GDM1 (cell line): ENCODE measurements at places on chromosomes 2 and 18.
A peak's percentile ranks its signal among the peaks of the same experiment; 100 is the strongest.

GRCh38 chr2:211434773-211435172 lies 878.4 kb downstream of the CPS1 start:
- DNase-seq, result no peak

GRCh38 chr2:1887915-1888314 lies 143.6 kb upstream of the PXDN start:
- DNase-seq, result no peak

DNA sequence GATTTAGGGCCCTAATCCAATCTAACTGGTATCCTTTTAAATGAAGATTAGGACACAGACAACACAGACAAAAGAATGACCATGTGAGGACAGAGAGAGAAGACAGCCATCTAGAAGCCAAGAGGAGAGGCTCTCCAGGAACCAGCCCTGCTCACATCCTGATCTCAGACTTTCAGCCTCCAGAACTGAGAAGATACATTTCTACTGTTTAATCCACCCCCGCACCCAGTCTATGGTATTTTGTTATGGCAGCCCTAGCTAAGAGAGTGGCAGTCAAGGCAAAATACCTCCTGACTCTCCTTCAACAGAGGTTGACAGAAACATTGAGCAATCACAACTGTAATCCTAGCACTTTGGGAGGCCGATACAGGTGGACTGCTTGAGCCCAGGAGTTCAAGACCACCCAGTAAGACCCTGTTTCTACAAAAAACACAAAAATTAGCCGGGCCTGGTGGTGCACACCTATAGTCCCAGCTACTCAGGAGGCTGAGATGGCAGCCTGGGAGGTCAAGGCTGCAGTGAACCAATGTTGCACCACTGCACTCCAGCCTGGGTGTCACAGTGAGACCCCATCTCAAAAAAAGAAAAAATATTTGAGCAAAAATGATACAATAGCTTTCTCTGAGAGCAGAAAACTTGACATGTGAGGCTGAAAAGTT lies 34.7 kb downstream of the WDR33 start:
- DNase-seq, result no peak

DNA sequence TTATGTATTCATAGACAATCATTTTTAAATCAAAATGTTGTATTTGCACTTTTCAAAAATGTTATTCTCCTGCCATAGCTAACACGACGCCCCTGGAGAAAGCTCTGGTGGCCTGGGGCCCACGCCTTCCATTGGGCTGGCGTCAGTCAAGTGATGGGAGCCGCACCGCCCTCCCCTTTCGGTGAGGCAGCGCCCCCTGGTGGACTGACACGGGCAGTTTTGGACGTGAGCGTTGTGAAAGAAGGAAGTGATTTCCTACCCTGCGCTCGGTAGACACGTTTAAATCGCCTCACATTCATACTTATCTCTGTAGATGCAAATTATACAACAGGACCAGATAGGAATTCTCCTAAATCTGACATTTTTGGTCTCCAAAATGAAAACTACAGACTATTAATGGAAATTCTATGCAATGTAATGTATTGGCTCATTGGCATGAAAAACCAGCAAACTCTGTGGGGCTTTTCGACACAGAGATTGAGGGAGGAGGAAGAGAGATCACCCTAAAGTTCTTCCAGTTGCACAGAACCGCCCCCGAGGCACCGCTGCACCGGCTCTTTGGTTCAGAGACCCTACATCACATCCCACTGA lies 326.2 kb upstream of the SOX11 start:
- peak; percentile 48 for DNase-seq

DNA sequence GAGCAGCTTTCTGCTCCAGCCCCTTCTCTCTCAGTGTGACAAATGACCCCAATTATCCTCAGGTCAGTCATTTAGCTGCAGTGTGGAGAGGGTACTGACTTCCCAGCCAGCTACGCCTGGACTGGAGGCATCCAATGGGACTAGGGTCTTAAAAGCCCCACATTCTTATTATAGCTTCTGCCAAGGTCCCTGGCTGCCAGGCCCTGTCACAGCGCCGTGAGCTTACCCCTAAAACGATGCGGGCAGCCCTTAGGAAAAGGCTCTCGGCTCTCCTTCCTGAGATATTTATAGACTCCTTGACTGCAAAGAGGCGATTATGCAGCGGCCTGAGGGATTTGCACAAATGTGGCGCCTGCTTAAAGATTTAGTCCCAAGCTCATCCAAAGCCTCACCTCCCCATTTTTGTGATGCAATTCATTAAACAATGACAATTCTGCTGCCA lies 69.2 kb upstream of the EDAR start:
- no peak for DNase-seq

- no peak for DNase-seq
These were observed 216.9 kb downstream of the BCL11A start for GRCh38 chr2:60336442-60337141.

- no peak for DNase-seq
These were observed 99.5 kb downstream of the SLC4A3 start for GRCh38 chr2:219726916-219727315.

GRCh38 chr18:61935362-61935761 lies 42.6 kb upstream of the RNF152 start:
- DNase-seq, result no peak

DNA sequence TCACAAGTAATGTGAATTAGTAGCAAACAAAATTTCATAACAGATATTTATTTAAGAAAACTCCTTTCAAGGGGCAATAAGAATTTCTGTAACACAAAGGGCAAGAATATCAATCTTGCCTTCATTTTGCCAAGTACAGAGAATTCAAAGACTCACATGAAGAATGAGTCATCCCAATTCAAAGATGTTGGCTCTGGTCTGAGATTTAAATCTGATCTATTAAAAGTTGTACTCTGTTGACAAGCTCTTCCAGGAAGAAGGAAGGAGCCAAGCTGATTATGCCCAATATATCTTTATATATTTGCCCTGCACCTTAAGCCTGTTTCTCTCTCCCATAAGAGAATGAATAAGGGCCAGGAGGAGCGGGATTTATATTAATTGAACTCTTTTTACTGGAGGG lies 55.9 kb upstream of the RPE start:
- DNase-seq, result no peak

GRCh38 chr2:100554798-100555407 lies 7.9 kb upstream of the PDCL3 start:
- DNase-seq, result no peak

DNA sequence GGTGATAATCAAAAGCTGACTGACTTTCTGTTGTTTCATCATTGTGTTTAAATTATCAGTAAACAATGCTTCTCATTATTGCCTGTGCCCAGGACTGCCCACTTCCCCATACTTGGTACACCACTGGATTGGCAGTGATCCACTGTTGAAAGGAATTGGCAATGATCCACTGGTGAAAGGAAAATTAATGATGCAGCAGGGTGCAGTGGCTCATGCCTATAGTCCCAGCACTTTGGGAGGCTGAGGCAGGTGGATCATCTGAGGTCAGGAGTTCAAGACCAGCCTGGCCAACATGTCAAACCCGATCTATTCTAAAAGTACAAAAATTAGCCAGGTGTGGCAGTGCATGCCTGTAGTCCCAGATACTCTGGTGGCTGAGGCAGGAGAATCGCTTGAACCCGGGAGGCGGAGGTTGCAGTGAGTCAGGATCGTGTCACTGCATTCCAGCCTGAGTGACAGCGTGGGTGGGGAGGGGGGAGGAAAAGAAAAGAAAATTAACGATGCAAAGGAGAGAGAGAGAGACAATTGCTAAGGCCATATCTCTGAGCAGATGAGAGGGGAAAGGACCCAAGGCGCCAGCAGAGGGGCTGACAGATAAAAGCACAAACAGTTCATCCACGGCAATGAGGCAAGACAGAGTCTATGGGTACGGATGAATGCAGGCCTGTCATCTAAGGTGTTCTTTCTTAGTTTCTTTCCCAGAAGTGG lies 10.2 kb upstream of the GTF2A1L start:
- DNase-seq, result no peak

- DNase-seq, result no peak
These were observed 26.1 kb upstream of the ACVR2A start for GRCh38 chr2:147818741-147819140.

GRCh38 chr2:241150660-241151530 lies 628 bp downstream of the PPP1R7 start:
- DNase-seq, result no peak

DNA sequence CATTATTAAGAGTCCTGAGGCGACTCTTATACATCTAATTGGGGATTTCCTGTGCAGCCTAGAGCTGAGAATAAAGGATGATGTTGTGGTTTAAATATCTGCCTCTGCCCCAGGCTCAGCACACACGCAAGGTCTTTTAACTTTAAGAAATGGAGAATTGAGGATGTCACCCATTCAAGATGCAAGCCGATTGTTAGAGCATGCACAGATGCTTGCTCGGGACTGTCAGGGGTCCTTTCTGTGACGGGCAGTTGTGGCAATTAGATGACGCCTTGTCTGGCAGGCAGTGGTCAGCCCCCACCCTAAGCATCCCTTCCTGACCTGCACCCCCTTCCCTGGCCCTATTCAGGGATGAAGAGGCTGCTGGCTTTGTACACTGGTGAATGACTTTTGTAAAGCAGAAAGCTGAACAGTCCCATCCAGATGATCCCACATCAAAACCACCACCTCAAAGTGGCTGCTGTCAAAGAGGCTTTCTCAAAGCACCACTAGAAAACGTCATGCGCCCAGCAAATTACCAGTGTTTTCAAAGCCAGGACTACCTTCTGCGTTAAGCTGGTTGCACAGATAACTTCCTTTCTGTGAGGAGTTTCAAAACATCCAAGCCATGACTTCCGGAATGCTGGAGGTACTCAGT lies 23.7 kb downstream of the FAM178B start:
- DNase-seq, result no peak

GRCh38 chr18:39596891-39597290 lies 2031.3 kb upstream of the CELF4 start:
- no peak for DNase-seq

DNA sequence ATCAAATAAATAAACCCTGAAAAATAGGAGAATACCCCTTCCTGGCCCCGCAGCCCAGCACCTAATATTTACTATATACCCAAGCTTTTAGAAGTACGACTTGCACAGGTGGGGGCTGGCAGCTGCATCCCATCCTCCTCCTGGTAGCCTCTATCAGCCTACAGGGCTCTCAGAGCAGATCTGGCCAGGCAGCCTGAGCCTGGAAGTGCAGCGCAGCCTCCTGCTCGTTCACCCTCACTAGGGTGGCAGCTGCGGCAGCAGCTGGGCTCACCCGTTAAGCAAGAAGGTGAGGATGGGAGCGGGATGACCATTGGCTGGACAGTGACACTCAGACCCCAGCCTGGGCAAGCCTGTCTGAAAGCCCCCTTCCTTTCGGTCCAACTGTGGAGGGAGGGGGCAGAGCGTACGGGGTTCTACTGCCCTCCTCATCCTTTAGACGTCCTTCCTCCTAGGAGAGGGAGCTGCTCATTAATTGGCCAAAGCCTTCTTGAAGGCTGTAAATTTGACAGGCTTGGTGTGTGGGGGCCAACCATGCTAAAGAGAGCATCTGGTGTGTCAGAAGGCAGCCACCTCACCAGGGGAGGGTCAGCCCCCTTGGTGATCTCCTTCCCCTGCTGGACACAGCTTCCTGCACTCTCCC lies 23.3 kb downstream of the MPHOSPH10 start:
- no peak for DNase-seq

- peak; percentile 44 for DNase-seq
These were observed 6.2 kb downstream of the MRPS5 start for GRCh38 chr2:95115418-95115817.

GRCh38 chr18:48399303-48400075 lies 9.7 kb downstream of the ZBTB7C start:
- DNase-seq, result no peak

GRCh38 chr2:237411092-237411601 lies 2.8 kb downstream of the COL6A3 start:
- no peak for DNase-seq

DNA sequence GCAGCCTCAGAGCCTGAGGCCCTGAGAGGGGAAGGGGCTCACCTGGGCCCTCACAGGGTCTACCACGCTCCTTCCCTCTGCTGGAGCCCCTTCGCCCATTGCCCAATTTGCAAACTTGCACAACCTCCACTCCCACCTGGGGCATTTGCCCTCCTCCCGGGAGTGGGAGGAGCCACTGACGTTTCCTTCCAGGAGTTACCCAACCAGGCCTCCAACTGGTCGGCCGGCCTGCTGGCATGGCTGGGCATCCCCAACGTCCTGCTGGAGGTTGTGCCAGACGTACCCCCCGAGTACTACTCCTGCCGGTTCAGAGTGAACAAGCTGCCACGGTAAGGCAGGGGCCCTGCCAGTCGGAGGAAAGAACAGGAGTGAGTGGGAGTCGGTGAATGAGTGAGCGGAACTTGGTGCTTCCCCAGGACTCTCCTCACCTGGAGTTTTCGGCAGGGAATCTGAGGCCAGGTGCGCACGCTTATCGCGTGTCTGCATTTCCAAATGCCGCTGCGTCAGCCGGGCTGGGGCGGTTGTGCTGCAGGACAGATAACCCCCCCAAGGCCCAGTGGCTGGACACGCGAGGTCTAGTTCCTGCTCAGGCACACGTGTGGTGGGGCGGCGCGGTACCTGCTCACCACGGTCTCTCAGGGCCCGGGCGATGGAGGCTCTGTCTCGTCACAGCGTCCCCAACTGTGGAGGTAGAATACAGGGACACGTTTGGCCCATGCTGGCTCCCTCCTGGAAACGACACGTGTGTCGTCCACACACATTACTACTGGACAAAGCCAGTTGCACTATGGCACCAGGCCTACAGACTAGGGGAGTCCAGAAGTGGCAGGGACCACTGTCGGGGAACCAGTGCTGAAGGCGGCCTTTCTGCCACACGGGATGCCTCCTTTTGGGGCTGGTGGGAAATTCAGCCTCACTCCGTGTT lies 11.7 kb downstream of the ANO7 start:
- no peak for DNase-seq

DNA sequence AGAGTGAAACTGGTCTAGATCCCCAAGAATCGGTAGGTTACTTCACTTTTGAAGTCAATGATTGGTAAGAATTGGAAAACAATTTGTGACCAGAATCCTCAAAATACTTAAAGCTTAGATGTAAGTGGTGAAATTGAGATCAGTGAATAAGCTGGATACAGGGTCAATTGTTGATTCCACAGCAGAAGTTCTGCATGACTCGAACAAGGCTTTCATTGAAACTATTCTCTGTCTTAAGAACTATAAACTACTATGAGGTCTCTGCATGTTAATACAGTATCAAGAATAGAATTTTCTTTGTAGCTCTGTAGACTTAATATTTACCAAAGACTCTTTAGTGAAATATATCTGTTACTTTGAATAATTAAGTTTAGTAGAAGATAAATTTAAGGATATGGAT lies 324.2 kb upstream of the FIGN start:
- no peak for DNase-seq

- no peak for DNase-seq
These were observed 226.9 kb downstream of the VAPA start for GRCh38 chr18:10140461-10141282.

DNA sequence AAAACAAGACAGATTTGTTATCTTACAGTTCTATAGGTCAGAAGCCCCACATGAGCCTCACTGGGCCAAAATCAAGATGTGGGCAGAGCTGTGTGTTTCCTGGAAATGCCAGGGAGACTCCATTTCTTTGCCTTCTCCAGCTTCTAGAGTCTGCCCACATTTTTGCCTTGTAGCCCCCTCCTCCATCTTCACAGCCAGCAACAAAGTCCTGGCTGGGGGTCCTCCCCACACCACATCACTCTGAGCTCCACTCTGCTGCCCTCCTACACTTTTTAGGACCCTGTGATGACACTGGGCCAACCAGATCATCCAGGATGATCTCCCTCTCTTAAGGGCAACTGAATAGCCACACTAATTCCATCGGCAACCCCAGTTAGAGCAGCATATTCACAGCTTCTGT lies 34.3 kb downstream of the ASB1 start:
- no peak for DNase-seq

- DNase-seq, result no peak
These were observed 32.8 kb downstream of the MAIP1 start for GRCh38 chr2:199988151-199988550.
